Liver (tissue), 10 donors: ENCODE measurements at places on chromosomes 3 and 15.

DNA sequence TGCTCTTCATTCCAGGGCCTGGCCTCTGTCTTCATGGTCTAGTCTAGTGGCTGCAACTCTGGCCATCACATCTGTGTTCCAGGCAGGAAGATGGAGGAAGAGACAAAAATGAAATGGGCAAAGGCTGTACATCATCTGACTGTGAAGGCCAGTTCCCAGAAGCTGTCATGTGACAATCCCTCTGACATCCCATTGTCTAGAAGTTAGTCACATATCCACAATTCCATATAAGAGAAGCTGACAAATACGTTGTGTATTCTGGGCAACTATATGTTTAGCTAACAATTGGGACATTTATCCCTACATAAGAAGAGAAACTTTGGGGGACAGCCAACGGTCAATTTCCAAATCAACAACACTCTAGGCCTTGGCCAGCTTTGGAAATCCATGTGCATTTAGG is 34.5 kb upstream of the C3orf70 start:
- DNase-seq = no peak

- no peak for DNase-seq
Measured at GRCh38 chr3:157347577-157348303, 88.9 kb upstream of the PTX3 start.

- DNase-seq = no peak
Measured at GRCh38 chr3:58604031-58604430, 26.8 kb upstream of the FAM107A start.

- no peak for DNase-seq
Measured at GRCh38 chr3:54259636-54260035, 137.3 kb downstream of the CACNA2D3 start.

- DNase-seq = no peak
Measured at GRCh38 chr15:69554279-69554961, 101.8 kb downstream of the RPLP1 start.

- no peak for DNase-seq
Measured at GRCh38 chr3:186432189-186432588, 70.2 kb upstream of the DGKG start.

GRCh38 chr3:189557824-189558223 is 73.4 kb upstream of the TP63 start:
- no peak for DNase-seq

GRCh38 chr15:42118650-42119445 is 24.5 kb upstream of the PLA2G4D start:
- DNase-seq = no peak

DNA sequence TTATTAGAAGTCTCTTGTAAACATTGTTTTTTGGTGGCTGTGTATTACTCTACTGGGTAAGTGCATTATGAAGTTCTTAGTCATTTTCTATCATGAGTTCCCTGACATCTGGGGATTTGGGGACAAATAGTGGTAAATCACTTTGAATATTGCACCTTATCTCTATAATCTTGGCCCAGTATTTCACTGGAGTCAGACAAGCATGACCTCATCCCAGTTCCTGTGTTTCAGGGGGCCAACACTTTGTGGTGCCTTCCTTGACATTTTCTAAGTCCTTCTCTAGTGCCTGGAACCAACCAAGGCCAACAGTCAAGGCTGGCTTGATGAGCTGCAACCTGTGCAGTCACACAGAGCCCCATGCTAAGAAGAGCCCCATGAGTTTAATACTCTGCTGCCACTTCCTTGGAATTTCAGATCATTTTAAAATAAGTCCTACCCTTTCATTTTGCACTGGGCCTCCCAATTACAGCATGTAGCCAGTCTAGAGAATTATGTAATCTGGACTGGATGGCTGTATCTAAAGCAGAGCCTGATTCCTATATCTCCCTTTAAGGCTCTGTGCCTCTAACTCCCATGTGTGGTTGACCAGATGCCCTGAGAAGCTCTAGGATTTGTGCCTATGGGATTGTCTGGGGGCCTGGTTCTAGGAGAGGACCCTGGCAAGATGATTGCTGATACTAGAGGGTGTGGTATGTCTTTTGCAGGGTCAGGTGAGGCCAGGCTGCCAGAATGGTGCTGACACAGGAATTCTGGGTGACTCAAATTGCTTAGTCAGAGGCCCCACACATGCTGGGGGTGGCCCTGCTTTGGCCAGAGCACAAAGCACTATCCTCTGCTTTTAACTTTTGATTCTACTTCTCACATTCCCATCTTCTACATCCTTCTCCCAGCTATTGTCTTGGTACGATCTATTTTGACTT is 319.6 kb upstream of the TBC1D5 start:
- DNase-seq = no peak

GRCh38 chr3:193630005-193630404 is 37.0 kb downstream of the OPA1 start:
- DNase-seq = no peak

DNA sequence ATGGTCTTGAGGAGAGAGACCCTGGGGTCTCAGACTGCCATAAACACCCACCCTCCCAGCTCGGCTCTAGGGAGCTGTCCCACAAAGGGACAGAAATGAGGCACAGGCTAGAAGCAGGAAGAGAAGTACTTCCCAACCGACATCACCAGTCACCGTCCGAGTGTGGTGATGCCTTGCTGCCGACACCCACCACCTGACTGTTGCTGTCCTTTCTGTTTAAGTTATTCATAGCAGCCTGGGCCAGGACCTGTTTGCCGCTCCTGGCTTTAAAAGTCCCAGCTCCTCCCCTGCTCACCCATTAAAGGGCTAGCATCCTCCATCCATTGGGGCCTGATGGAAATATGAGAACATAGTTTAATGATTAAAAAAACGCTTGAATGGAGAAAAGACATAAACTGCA is 13.2 kb upstream of the SPG11 start:
- no peak for DNase-seq

DNA sequence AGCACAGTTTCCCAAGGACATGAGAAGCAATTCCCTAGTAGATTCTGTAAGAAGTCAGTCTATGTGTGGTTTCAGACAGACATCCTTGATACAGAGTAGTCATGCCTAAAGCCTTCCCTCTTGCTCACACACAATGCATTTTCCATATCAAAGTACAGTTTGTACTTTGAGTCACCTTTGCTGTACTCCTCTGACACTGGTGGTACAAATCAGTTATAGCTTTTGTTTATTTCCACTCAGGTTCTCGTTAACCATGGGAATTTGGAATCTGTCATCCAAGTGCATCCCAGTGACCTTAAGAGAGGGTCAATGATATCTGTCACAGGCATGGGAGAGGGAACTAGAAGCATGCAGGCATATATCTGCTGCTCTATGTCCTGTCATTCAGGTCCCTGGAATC is 3.6 kb upstream of the GNB4 start:
- no peak for DNase-seq

DNA sequence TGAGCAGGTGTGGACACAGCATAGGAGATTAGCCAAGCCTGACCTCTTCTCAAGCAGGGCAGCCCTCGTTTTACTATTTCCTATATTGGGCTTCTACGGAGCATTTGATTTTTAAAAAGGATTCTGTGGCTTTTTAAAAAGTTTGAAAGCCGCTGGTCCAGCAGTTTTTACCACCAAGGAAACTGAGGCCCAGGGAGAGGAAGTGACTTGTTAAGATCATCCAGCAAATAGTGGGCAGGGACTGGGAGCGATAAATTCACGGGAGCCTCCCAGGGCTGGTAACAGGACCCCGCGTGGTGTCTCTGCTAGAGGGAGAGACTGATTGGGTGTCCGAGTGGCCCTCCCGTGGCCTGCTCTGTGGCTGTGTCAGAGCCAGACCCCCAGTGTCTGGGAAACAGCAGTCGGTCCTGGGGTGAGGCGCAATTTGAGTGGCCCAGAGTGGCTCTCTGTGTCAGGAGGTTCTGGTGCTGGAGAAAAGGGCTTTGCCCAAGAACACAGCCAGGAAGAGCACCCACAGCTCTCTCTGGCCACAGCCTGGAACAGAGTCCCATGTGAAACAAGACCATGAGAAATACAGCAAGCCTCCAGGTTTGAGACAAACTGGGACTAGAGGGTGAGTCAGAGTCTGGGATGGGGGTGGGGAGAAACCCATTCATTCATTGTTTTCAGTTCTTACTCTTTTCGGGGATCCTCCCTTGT is 4.2 kb downstream of the FURIN start:
- peak; percentile 69 for DNase-seq

DNA sequence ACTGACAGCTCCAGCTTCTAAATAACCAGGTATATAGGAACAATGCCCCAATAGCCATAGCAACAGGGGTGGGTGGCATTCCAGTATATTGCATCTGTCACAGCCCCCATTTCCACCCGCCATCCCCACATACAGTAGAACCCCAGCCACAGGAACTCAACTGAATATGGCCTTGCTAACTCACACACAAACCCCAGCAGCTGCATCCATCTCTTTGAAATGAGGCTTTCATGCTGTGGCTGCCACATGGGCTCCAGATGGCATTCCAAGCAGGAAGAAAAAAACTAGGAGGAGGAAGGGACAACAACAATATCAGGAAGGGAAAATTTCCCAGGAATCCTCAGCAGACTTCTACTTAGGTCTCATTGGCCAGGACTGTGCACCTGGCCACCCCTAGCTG is 54.6 kb downstream of the CCR3 start:
- DNase-seq = no peak

DNA sequence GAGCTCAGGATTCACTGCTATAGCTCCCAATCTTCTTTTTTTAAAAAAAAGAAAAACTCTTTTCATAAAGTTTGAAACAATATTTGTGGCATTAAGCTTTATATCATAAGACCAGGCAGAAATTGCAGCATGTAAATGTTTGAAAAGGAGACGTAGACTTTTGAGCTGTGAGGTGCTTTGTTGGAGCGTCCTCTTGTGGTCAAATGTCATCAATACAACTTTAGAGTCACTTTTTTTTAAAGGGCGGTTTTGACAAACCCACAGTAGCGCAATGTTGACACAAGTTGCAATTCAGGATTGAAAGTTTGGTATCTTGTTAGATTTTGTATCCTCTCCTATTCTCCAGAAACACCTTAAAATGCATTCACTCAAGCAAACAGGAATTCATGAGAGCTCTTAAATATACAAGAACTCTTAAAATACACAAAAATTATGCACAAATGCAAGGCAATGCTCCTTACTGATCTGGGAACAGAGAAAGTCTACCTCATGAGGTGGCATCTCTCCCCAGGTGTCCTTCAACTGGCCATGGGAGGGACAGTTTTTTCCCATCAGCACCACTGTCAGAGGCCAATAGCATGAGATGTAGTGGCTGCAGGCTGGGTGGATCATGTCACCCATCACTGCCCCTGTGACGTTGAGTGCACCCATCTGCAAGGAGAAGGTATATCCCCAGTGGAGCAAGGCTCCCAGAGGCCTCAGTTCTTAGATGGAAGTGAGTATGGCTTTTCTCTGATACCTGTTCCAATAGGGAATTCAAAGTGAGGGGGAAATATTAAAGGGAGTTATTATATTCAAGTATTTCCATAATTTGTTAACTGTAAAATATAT is 70.7 kb downstream of the ANXA2 start:
- DNase-seq = no peak

DNA sequence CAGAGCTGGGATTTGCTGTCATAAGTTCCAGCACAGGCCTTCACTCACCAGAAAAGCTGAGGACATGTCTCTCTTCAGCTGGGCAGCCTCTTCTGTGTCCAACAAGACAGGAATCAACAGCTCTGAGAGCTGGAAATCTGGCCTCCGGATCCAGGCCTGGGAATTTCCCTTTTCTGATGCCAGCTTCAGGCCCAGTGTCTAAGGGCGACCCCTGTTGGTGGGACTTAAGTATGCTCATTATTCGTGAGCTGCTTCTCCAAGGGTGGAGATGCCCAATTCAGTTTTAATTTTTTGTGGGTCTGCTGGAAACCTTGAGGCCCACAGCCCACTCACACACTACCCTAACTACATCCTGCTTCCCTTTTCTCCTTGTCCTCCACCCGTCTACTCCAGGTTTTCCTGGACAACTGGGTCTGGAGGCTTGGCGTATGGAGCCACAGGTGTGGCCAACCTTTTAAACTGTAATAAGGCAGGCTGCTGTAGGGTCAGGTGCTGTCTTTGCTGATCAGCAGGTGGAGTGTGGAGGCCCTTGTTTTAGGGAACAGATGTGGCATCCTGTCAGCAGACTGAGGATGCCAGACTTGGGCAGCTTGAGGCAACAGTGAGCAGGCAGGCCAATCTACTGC is 2.6 kb upstream of the CEMIP start:
- DNase-seq = peak; percentile 72

DNA sequence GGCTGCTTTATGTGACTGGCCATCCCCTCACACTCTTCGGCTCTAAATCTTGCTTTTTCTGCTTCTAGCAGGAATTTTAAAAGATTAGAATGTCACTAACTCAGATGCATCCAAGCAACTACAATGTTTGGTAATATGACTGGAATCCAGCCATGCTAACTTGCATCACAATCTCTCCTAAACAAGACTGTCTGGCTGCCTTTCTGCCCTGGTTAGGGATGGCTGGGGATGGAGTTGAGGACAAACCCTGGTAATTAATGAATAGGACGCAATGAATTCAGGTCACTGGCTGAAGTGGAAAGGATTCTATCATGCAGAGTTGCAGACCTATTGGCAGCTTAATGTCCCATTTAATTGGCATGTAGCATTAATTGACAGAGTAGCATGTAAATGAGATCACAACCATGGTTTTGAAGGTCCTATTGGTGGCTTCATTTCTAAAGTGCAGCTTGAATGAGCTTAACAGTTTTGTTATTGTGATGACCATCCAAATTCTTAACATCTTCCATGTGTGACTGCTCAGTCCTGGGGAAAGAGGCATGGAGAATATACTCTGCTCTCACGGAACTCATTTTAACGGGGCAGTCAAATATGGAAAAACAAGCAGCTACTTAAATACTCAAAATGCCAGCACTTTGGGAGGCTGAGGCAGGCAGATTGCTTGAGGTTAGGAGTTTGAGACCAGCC is 21.7 kb downstream of the NMNAT3 start:
- DNase-seq = no peak

DNA sequence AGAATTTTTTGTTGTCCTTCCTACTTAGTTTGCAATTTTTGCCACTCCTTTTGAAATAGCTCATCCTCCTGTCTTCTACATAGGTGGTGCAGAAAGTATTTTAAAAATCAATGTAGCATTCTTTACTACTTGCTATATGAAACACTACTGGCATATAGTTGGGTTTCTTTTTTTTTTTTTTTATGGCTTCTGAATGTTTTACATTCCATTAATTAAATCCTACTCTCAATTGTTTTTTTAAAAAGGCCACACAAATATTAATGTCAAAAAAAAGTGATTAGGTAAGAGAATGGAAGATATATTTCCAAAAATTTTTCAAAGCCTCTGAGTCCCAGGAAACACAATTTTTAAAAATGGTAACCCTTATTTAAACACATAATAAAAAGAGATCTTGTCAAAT is 262.6 kb downstream of the MAGI1 start:
- DNase-seq = no peak

- DNase-seq = no peak
Measured at GRCh38 chr15:36529296-36530011, 50.0 kb upstream of the CDIN1 start.

- no peak for DNase-seq
Measured at GRCh38 chr3:149474250-149474817, at the start of gene TM4SF4. Gene TM4SF4 (plus strand): TSS chr3:149474697. CDS start chr3:149474878, 181 bp downstream.

GRCh38 chr3:174957081-174957480 is 97.9 kb downstream of the NAALADL2 start:
- DNase-seq = no peak

DNA sequence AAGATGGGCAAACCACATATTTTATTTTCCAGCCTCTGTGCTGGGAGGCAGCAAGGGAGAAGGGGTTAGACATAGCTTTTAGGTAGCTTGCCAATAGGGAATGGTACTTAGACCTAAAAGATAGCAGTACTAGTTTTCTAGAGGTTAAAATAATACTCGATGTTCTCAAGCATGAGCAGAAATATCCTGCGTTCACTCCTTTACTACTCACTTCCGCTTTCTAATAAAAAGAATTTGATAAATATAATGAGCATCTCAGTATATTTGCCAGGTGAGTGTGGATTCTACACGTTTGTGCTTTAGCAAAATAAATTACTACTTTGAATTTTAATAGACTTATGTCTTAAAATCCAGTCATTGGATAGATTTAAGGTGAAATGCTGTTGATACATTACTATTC is 39.4 kb upstream of the CD47 start:
- no peak for DNase-seq
